ENCODE measurements at places on chromosomes 1 and 21.
A peak's percentile ranks its signal among the peaks of the same experiment; 100 is the strongest.

GRCh38 chr1:218817071-218817470 lies 356.6 kb upstream of the LYPLAL1 start:
- no peak for DNase-seq

- peak; percentile 29 for DNase-seq
Observed at GRCh38 chr21:36883532-36884486, 82.7 kb downstream of the HLCS start.

DNA sequence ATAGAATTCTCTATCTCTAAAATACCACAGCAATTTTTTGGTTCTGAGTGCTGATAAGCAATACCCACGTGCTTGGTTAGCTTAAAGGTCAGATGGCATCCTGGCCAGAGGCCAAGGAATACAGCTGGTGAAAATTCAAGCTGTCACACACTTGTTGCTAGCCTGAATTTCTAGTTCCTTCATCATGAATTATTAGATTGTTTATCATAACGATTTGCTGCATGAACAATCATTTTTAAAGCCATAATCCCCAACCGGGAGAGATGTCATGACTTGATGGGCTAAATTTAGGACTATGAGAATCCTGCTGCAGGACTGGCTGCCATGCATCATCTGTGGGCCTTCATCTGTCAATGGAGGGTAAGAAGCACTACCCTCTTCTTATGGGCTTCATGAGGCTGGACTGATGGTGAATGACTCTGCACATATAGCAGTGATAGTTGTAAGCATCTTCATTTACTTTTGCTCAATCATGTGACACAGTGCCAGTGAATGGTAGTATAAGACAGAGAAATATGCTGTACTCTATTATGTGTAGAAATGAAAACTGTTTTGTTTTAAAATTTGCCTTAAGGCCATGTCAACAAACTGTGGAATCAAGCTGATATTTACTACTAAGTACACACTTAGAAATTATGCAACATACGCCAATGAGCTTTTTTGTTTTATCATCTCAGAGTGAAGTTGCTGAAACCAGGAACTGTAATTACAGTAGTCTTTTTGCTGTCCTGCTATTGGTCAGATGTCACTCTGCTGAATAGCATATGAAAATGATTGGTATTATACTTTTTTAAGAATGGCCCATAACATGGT lies 80.5 kb upstream of the RALGPS2 start:
- peak; percentile 30 for DNase-seq

GRCh38 chr21:41536076-41536826 lies 28.3 kb upstream of the TMPRSS2 start:
- no peak for DNase-seq

DNA sequence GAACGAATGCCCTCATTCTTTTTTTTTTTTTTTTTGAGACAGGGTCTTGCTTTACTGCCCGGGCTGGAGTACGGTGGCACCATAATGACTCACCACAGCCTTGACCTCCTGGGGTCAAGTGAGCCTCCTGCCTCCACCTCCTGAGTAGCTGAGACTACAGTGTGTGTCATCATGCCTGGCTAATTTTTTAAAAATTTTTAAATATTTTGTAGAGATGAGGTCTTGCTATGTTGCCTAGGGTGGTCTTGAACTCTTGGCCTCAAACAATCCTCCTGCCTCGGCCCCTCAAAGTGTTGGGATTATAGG lies 69.4 kb downstream of the ALG14 start:
- no peak for DNase-seq

DNA sequence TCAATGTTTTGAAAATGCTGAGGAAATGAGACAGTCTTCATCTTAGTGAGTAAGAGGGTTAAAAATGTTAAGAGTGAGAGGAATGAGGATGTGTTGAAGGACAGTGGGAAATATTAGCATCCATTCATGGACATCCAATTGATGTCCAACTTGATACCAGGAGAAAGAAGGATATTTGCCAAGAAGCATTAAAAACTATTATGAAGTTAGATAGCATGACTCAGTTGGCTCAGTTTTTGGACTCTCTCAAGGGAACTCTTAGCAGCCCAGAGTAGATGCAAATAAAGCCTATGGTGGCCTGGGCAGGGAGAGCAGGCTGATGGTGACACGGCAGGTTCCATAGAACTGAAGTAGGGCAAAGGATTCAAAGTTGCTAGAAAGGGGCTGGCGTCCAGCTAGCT lies 171.0 kb downstream of the ZZZ3 start:
- peak; percentile 63 for DNase-seq

DNA sequence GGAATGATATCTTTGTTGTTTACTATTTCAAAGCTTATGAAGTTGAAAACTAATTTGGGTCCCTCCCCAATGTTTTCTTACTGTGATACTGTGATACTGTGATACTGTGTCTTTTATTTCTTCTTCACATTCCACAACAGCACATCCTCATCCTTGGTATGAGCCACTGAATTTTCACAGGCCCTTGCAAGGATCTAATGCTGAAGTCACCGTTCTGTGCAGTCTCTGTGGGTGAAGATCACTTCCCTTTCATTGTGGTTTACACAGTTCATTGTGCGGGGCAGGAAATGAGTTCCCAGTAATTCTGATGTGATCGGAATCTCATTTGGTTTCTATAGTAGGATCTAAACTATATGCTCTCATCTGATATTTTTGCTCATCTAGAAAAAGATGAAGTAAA lies 32.1 kb upstream of the PAXBP1 start:
- DNase-seq, result no peak

DNA sequence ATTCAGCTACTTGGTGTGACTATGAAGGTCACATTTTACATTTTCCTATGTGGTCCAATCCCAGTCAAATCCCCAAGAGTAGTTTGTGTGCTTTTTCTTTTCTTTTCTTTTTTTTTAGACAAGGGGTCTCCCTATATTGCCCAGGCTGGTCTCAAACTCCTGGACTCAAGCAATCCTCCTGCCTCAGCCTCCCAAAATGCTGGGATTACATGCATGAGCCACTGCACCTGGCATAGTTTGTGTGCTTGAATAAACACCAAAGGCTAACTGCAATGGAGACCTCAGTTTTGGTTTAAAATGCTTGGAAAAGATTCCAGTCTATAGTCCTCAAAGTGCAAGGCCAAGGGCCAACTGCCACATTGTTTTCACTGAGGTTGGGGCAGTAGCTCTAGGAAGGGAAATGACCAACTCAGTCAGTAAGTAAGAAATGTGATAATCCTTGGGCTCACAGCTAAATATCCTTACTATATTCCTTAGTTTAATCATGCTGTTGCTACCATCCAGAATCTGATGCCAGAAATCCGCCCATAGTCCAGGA lies 38.6 kb downstream of the EIF2B3 start:
- no peak for DNase-seq

DNA sequence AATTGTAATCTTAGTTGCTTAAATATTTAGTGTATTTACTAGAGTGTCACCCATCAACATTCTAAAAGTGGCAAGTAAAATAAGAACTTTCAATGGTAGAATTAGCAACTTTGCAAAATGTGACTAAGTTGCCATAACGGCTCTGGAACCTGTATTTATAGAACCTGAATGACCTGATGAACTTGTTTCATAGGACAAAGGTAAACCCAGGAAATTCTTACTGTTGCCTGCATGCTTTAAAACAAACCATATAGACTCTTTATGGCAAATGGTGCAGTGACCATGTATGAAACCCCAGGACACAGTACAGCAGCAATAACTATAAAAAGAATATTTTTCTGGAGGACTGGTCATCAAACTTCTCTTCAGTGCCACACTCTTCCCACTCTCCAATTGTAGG lies 22.9 kb downstream of the AK2 start:
- no peak for DNase-seq

DNA sequence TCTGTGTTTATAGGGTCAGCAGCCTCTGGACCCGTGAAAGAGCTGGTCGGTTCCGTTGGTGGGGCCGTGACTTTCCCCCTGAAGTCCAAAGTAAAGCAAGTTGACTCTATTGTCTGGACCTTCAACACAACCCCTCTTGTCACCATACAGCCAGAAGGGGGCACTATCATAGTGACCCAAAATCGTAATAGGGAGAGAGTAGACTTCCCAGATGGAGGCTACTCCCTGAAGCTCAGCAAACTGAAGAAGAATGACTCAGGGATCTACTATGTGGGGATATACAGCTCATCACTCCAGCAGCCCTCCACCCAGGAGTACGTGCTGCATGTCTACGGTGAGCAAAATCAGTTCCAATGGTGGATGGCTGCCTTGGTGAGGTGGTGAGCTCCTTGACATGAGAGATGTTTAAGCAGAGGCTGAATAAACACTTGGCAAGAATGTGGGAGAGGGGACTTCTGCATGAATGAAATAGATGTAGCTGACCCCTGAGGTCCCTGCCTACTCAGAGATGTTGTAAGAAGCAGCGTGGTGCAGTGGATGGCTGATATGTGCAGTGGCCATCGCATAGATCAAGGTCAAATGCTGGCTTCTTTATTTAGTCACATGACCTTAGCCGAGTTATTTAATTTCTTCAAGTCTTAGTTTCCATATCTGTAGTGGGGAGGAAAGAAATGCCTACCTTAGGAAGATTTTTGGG lies 9.3 kb downstream of the SLAMF7 start:
- DNase-seq, result peak; percentile 6

DNA sequence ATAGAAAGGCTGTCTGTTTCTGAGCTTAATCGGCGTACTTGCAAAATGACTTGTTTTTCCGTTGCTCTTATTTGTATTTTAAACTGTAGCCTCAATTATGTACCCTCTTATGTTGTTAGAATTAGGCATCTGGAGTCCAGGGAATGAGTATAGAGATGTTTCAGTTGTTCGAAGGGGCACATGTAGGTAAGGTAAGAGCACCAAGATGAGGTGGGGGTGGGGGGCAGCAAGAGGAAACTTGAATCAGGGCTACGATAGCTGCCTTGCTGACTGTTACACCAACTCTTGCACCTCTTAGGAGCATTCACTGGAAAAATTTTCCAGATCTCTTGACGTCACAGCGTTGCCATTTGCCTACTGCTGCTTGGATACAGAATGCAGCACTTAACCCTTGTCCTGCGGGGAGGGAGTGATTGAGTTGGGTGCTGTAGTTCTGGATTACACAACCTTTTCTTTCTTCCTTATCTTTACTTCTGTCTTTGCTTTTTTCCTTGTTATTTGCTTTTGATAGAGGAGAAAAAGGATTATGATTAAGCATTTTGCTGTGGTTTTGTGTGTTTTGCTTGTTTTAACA lies 3.2 kb downstream of the ATP1B1 start:
- peak; percentile 75 for DNase-seq

GRCh38 chr1:156435545-156436140 lies 64.9 kb downstream of the MEF2D start:
- no peak for DNase-seq

DNA sequence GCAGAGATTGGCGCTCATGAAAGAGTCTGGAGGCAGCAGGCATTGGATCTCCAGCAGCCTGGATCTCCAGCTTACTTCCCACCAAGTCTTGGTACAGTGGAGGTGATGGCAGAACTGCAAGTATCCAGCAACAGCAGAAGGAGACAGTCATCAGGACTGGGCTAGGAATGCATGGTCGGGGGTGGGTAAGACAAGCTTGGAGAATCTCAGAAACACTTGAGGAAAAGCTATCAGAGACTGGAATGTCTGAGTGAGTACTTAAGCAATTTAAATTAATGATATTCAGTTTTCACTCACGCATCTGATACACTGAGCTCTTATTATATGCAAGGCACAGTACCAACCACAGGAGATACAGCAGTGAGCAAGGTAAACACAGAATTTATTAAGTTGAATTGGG lies 9.8 kb downstream of the TMEM35B start:
- DNase-seq, result no peak

- peak; percentile 42 for DNase-seq
Observed at GRCh38 chr1:10973552-10973951, 38.9 kb upstream of the TARDBP start.

DNA sequence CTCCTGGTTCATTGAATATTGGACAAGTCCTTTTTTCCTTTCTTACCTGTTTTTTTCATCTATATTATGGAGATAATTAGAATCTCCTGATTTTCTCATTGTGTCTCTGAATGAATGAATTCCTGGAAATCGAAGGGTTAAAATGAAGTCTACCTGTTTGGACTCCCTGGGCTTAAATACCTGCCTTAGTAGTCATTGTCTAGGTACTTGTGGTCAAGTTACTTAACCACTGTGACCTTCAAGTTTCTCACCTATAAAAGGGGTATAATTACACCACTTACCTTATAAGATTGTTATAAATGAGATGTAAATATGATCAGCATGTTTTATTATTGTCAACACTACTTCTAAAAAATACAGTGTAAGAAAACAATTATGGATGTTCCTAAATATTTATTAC lies 9.0 kb upstream of the TBX19 start:
- no peak for DNase-seq

DNA sequence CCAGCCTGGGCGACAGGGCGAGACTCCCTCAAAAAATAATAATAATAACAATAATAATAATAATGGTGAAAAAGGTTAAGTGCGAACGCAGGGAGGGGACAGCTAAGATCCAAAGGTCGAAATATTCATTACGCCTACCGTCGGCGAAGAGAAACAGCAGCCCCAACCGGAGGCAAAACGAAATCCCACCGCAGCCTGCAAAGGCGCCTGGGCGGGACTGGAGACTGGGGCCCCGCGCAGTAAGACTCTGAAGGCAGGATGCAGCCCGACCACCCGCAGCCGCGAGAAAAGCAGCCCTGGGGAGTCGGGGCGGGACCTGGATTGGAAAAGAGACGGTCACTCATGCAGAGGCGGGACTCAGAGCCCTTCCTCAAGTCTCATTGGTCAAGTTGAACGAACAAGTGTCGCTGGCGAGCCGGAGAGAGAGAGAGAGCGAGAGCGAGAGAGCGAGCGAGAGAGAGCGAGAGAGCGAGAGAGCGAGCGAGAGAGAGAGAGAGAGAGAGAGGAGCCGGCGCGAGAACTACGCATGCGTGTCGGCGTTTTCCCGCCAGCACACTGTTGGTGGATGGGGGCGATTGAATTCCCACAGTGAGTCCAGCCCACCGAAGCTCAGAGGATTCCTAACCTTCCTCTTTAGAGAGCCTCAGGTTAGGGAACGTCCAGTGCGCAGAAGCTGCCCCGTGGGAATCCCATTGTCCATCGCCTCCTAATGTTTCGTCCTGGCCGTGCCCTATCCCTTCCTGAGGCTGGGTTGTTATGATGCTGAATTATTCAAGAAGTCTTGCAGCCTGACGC lies 10.7 kb downstream of the ENTREP3 start:
- DNase-seq, result peak; percentile 96

DNA sequence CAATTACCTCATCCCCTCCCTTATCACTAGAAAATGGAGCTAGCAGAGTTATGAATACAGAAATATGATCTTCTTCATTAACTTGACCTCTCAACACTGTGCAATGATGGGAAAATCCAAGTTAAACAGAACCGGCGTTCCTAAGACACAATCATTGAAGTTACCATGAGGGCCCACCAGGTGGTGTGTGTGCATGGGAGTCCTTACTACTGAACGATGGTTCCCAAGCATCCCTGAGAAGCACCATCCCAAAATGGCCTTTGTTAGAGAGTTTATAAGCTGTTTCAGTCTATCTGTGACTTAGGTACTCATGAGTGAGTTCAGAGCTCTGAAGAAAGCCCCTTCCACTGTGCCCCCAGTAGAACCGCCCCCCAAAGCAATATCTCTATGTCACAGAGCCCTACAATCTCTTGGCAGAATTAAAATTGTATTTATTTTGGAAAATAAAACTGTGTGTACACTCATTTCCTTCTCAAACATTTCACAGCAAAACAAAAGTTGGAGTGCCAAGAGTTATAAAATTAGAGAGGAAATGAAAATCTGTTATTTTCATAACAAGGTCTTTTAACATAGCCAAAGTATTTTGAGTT lies 56.8 kb downstream of the PLD5 start:
- peak; percentile 36 for DNase-seq
